ENCODE measurements at places on chromosomes 3 and 15.

DNA sequence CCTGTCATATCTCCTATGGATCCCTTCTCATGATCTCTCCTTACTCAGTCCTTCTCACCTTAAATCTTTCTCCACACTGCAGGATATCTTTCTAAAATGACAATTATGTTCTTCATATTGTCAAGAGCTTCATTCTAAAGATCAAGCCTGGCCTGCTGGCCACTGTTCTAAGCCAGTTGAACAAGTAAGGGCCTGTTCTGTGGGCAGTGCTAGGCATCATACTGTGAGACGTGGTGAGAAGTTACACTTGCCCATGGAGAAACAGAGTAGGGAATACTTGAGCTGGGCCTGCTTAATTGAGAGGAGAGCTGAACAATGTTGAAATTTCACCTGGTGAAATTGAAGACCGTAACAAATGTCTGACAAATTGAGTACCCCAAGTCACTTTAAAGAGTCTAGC lies 184.1 kb upstream of the RASGRP1 start:
- no peak for ATAC-seq

- no peak for ATAC-seq
These were observed 15.4 kb upstream of the CFAP20DC start for GRCh38 chr3:59065240-59065639.

DNA sequence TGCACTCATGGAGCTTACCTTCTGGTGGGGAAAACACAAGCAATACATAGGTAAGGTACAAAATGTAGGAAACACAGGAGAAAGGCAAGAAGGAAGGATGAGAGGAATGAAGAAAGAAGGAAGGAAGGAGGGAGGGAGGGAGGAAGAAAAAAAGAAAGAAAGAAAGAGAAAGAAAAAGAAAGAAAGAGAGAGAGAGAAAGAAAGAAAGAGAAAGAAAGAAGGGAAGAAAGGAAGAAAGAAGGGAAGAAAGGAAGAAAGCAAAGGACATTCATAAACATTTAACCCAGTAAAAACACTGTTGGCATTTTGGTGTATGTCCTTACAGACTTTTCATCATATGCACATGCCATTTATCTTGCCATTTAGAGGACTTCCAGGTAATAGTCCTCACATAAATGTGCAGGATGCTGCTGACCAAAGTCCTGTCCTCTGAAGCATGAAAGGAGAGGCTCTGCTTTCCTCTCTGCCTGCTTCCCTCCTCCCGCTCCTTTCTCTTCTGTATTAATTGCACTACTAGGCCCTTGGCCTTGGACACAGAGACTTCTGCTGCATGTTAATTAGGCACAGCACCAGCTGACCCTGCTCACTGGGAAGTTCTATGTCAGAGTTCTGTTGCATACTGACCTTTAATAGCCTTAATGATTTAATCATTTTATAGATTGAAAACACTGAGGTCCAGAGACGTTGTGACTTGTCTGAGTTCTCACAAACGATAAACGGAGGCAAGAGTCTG lies 29.7 kb upstream of the NDUFB4 start:
- no peak for ATAC-seq

DNA sequence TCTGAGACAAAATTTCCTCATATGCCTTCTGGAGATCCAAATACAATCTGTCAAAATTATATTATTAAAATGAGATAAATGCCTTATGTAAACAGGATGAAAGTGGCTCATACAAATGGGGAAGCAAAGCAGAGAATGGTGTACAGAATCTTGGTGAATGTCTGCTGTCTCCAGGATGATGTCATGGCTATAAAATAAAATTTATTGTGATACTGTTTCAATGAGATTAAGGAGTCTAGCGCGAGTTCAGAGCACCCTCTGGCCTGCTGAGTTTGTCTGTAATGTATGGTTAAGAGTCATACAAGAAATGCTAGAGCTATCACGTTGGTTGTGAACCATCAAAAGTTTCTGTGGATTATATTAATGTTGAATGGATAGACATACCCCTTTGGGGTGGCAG lies 359.7 kb downstream of the EFHB start:
- no peak for ATAC-seq

- ATAC-seq: no peak
These were observed 23.4 kb downstream of the VPS39 start for GRCh38 chr15:42184736-42185135.

DNA sequence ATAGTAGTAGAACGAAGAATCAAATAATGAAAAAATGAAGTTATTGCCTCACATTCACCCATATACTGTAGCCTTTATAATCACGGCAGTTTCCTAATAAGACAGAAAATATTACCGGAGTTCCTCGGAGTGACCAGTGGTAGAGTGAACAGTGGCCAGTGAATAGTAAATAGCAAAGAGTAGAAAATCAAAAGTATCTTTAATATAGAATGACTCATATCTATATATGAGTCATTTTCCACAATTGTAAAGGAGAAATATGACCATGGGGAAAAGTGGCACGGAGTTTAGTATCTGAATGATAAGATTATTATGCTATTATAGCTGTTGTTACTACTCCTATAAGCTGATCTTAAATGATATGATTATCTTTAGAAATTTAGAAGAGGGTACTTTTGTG lies 38.5 kb downstream of the ZBTB20 start:
- ATAC-seq: no peak

- ATAC-seq: no peak
These were observed 402.0 kb upstream of the GOLIM4 start for GRCh38 chr3:168497741-168498140.

GRCh38 chr3:190557296-190557695 lies 43.4 kb downstream of the IL1RAP start:
- ATAC-seq: no peak

DNA sequence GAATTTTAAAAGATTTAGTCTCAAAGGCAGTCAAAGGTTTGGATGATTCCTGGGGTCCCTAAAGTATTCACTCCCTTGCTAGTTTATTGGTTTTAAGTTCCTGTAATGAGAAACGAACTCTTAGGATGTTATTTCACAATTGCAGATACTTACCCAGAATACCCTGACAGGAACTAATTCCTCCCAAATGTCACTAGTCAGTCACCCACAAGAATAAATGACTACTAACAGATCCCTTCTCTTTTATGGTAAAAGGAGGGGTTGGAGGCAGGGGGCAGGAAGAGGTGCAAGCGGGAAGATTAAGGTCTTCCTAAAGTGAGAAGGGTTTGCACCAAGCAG lies 174.2 kb upstream of the SLC2A2 start:
- ATAC-seq: no peak

GRCh38 chr15:74555192-74555591 lies 14.2 kb downstream of the ARID3B start:
- ATAC-seq: no peak

- no peak for ATAC-seq
These were observed 76.8 kb downstream of the TNIK start for GRCh38 chr3:171383206-171384018.

GRCh38 chr3:50627407-50628051 lies 10.6 kb downstream of the MAPKAPK3 start:
- ATAC-seq: peak; percentile 46

DNA sequence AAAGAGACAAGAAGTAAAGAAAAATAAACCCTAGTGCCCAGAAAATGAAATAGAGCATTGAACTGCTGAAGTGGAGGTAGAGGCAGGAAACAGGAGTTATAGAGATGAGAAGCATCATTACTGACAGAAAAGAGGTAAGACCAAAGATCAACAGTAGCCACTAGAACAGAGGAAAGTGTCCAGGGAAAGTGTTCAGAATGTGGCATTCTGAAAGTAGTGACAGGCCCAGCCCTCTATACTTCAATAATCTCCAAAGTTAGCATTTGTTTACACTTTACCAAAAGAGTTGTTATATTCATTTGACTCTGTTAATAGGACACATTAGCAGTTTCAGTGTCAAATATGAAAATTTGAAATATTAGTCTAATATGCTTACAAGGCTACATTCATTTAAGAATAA lies 727.1 kb upstream of the NECTIN3 start:
- no peak for ATAC-seq

DNA sequence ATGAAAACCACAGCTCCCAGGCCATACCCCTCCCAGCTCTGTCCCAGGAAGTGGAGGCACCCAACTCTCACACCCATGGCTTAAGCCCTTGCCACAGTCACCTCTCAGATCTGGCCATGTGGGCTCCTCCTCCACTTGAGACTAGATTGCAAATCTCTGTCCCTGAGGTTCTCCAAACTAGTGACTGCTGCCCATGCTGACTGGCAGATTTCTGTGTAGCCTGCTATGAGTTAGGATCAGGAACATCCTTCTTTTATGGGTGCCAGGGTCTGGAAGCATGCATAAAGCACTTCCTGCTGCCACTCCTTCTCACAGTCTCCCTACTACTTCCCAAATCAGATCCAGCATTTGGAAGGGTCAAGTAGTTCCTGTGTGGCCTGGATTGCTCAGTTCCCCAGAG lies 59.6 kb upstream of the GOLIM4 start:
- ATAC-seq: no peak

DNA sequence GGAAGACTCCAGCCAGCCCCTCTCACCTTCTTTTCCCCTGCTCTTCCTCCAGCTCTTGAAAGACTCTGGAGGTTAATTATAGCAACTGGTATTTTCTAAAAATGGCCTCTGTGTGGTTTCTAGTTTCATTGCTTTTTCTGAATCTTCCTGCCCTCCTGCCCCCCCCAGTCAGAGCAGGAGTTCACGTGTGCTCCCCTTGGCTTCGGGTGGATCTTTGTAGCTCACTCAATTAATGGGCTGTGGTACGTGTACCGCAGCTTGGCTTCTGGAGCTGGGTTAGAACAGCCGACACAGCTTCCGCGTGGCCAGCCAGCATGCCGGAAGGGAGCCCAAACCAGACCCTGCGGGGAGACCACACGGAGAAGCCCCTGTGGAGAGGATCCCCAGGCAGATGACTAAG lies 31.5 kb downstream of the TM2D3 start:
- no peak for ATAC-seq

DNA sequence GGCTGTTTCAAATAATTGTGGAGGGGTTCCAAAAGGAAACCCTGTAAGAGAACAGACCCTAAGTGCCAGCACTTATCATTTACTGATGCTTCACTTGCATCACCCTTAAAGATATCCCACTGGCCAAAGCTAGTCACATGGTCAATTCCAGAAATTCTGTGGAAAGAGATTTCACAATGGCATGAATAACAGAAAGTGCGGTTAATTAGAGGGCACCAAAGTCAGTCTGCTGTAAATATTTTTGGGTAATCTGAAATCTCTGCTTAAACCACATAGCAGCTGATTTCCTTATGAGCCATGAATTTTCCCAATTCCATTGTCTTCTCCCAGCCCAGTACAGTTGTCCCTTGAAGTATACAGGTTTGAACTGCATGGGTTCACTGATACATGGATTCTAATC lies 346.1 kb downstream of the SI start:
- ATAC-seq: no peak

DNA sequence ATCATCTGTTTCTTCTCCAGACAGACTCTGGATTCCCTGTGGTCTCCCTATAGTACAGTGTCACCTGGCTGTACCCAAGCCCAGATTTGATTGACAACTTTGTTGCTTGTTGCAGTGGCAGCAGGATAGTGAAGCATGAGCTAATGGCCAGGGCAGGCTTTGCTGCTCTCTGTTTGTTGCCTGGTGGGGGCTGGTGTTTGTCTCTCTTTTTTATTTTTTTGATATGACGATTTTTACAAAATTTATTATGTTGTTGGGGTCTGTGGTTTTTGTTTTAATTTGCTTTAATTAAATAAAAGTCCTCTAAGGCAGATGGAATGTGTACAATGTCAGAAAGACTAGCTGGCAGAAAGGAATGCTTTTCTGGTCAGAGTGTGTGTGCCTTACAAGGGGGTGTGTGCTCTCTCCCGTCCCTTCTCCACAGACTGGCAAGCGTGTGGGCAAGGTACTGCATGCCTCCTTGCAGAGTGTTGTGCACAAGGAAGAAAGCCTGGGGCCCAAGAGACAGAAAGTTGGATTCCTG lies 15.2 kb upstream of the CLEC3B start:
- ATAC-seq: no peak

DNA sequence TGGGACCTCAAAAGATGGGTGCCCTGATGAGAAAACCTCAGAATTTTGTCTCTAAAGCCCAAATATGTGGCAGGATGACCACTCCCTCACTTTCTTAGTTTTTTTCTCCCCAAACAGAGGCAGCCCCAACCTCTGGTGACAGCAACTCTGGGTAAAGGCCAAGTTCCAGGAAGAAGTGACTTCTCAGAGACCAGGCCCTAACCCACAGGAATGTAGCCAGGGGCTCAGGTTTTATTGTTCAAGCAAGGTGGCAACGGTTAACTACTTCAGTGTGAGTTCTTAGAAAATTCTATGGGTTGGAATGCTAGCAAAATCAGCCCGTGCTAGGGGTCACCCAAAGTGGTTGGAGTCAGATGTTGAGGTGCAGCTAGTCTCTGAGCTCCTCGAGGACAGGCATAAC lies 5.1 kb upstream of the DNAJA4 start:
- no peak for ATAC-seq

DNA sequence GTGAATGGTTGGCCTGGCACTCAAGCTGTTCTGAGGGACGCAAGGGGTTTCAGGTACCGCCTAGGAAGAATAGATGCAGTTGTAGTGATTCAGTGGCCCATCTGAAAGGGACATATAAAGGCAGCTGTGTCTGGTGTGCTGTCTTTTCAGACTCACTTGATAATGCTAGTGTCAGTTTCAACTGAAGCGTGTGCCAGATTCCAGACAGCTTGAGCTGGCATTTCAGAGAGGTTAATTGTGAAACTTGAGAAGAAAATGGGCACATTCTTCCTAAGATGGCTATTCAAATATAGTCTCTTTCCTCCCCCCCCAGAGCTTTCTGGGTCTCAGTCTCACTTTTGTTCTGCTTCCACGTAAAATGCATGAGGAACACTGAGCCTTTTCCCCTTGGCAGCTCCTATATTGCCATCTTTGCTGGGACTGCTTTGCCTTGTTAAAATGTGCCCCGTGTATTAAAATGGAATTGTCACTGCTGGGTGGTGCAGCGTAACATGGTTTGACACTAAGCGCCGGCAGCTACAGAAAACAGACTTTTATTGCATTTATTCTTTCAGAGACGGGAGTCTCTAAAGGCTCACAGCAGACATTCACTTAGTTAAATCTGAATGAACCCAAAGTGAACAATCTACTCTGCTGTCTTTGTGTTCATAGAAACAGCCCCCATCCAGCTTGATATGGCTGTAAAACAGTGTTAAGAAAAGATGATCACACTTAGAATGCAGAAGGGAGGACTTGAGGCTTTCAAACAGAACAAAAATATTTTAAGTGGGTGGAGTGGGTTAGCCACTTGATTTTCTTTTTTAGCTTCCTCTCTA lies 478.7 kb downstream of the RBMS3 start:
- no peak for ATAC-seq

DNA sequence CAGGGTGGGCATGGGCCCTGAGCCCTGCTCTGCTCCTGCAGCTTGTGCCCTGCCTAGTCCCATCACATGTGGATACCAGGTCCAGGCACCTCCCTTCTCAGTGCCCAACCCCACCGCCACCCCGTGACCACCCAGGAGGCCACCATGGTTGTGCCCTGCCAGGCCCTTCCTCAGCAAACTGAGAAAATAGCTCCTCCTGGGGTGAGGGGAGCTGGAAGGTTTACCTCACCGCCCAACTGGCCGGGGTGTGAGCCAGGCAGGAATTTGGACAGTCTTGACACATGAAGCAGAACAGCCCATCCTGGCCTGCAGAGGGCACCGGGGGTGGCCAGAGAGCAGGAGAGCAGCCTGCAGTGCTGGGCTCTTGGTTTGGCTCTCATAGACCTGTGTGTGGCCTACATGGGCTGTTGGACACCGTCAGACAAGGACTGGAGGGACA lies 11.4 kb upstream of the C3orf22 start:
- no peak for ATAC-seq
